Anterior cingulate cortex (tissue), 58 donors: ENCODE measurements at places on chromosomes 6 and 20.

- no peak for DNase-seq
Measured at GRCh38 chr20:45419188-45420091, 3.5 kb downstream of the PIGT start.

- no peak for DNase-seq
Measured at GRCh38 chr20:39364320-39364719, 402.2 kb downstream of the DHX35 start.

GRCh38 chr20:43755851-43756250 lies 29.0 kb upstream of the GTSF1L start:
- no peak for DNase-seq

- peak; percentile 23 for DNase-seq
Measured at GRCh38 chr6:113855500-113856374, 1.4 kb upstream of the MARCKS start.
